ENCODE measurements at places on chromosomes 16 and 17. TPM values are rescaled to one million over a fixed set of nuclear protein-coding genes. Genes with fewer than 3 reads are reported as not detected.

Gene HOXB5
- not detected for total RNA-seq

Gene WNT9B
- 0.36 TPM for total RNA-seq

Gene GAS7
- 3.6 TPM for total RNA-seq

Gene SPATA32
- not detected for total RNA-seq

Gene MT1M
- 8.5 TPM for total RNA-seq

Gene ARL5C
- not detected for total RNA-seq

Gene ETV4
- 0.72 TPM for total RNA-seq

Gene CDC42EP4
- 16.3 TPM for total RNA-seq

Gene ITGAE
- 12.4 TPM for total RNA-seq

Gene SLC5A11
- total RNA-seq: not detected

Gene ANKS4B
- total RNA-seq: not detected

Gene KRT39
- 0.36 TPM for total RNA-seq

Gene ARHGAP44
- 2.9 TPM for total RNA-seq

Gene PLXDC1
- 3.8 TPM for total RNA-seq

Gene RPH3AL
- 2.9 TPM for total RNA-seq

Gene SLC25A19
- total RNA-seq: 4.7 TPM

Gene BRCA1
- 7.7 TPM for total RNA-seq

Gene LGALS9
- 1.4 TPM for total RNA-seq

Gene TMC8
- total RNA-seq: not detected

Gene BAIAP3
- total RNA-seq: 0.29 TPM

Data from osteoblast (primary cell).